Fibroblast of the aortic adventitia (primary cell): ENCODE measurements at places on chromosomes 13 and 19. TPM values are rescaled to one million over a fixed set of nuclear protein-coding genes. Genes with fewer than 3 reads are reported as not detected.
A peak's percentile ranks its signal among the peaks of the same experiment; 100 is the strongest.

- DNase-seq, result no peak
These were observed 29.3 kb downstream of the ZNF564 start for GRCh38 chr19:12521996-12522395.

DNA sequence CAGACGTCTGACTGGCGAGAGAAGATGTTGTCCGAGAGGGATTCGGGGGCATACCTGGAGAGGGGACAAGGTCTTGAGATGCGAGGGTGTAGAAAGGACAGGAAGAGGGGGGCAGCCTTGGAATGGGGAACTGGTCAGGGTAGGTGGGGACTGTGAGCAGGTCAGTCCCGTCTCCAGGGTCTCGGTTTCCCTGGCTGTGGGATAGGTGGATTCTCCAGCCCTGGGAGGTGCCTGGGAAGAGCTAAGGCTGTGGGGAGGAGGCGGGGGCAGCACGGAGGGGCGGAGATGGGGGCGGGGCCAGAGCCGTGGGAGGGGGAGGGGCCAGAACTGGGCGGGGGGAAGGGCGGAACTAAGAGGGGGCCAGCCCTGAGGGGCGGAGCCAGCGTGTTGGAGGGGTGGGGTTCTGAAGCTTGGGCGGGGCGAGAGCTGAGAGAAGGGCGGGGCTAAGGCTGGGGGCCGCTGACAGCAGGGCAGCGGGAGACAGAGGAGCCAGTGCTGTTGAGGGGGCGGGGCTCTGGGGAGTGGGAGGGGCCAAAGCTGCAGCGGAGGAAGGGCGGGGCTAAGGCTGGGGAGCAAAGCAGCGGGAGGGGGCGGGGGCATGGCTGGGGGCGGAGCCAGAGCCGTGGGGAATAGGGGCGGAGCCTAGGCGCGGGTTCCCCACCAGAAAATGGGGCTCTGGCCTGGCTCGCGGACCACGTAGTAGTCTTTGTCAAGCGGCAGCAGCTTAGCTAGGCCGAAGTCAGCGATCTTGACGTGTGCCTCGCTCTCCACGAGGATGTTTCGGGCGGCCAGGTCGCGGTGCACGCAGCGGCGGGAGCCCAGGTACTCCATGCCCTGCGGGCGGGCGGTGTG lies 9.5 kb upstream of the INSL3 start:
- peak; percentile 63 for DNase-seq

GRCh38 chr13:105937451-105937850 lies 598.0 kb downstream of the EFNB2 start:
- DNase-seq, result no peak

Gene CEACAM6
- total RNA-seq, result not detected in 2 replicates

- DNase-seq, result peak; percentile 19
These were observed 193.3 kb downstream of the KATNAL1 start for GRCh38 chr13:30113983-30114570.

Gene ZNF415
- total RNA-seq, result 2.3 and 4.1 TPM in 2 replicates

Gene MTUS2
- 0.36 TPM in 1 of 2 replicates, not detected in the other for total RNA-seq
